ENCODE measurements at places on chromosomes 12 and 14.
A peak's percentile ranks its signal among the peaks of the same experiment; 100 is the strongest.

GRCh38 chr14:99391671-99392070 is 89.0 kb downstream of the SETD3 start:
- DNase-seq = no peak

- DNase-seq = no peak
These were observed 23.4 kb downstream of the CLEC2D start for GRCh38 chr12:9692909-9693308.

DNA sequence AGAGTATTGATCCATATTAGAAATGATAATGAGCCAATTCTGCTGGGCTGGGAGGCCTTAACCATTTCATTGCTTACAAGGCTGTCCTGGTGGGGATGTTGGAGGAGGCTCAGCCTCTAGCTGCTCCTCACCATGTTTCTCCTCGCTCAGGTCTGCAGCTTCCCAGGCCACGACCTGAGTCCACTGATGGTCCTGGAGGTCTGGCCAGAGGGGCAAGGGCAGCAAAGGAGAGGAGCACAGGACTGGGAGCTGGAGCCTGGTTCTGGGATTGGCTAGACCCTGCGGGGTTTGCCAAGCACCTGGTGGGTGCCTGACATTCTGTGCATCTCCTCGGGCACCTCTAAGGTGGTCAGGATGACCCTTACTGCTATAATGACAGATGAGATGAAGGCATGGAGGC is 92.6 kb downstream of the KIF26A start:
- no peak for DNase-seq

- DNase-seq = peak; percentile 8
These were observed 276.5 kb downstream of the PAWR start for GRCh38 chr12:79414252-79414651.

DNA sequence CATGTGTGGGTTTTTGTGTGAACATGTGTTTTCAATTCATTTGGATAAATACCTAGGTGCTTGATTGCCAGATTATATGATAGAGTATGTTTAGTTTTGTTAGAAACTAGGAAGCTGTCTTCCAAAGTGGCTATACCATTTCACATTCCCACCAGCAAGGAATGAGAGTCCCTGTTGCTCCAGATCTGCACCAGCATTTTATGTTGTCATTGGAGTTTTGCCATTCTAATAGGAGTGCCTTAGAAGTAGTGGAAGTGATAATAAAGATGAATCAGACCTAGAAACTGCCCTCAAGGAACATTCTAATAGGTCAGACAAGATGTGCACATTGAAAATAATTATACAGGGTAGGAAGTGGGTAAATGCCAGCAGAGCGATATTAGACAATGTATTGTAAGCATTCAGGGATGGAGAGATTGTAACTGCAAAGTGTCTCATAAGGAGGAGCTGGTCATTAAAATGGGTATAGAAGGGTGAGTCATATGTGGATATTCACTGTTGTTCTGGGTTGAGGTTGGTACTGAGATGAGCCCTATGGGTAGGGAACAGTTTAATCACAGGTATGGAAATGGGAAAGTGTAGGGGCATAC is 71.4 kb downstream of the MNAT1 start:
- no peak for DNase-seq

DNA sequence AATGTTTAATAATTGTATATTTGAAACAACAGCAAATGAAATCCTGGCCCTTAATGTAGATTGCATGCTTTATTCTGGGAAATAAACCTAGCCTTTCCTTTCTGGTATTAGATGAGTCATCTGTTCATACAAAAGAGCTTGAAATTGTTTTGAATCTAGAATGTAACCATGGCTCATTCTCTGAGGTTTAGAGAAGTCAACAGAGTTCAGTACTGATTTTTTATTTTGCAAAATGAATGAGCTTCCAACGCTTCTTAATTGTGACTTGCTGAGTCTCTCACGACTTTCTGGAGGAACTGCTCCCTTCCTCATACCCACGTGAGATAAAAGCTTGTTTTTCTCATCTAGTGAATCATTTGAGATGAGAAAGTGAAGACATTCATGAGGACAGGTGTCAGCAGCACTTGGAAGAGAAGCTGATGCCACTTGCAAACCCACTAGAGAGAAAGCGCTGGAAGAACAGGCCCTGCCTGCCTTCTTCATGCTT is 509.6 kb downstream of the VRK1 start:
- no peak for DNase-seq

DNA sequence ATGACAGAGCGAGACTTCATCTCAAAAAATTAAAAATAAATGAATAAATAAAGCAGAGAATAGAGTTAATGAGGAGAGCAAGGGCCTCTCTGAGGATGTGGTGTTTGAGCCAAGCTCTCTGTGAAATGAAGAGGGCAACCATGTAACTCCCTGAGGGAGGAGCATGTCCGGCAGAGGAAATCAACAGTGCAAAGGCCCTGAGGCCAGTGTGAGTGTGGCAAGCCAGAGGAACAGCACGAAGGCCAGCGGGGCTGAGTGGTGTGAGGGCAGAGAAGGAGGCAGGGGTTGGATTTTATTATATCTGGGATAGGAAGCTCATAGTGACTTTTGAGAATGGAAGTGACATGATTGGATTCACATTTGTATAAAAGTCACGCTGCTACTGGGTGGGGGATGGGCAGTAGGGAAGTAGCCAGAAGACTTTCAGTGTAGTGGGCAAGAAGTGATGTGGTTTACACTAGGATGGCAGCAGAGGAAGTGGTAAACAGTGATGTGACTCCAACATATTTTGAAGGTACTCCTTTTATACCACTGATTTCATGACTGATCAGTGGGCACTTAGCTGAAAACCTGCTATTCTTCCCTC is 10.3 kb upstream of the LRP1-AS start:
- DNase-seq = no peak

DNA sequence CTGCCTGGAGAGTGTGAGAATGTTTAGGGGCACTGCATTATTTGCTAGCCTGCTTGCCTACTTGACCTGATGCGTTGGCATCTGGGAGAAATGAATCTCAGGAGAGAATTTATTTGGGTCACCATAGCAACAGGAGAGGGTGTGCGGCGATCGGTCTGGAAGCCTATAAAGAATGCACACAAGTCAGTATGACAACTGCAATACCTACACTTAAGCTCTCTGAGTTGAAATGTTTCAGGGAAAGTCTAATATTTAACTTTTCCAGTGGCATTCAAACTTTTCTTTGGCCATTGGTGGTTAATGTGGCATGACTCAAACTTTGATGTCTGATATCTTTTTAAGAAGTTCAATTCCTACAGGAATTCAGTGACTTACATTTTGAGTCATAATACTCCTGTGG is 205.1 kb downstream of the NEDD1 start:
- no peak for DNase-seq

DNA sequence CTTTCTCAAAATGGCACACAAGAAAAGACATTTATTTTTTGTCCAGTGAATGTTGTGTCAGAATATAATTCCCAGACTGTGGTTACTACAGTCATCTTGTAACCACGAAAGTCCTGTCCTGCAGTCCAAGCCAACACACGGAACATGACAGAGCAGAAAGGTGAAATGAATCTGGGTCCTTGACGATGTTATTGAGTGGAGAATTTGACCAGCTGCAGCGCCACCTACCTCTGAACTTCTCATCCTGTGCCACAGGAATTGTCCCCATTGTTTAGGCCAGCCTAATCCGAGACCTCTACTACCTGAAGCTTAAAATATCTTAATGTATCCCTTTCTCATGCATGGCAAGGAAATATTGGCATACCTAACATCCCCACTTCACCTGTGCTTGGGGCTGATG is 64.1 kb upstream of the OTX2 start:
- DNase-seq = peak; percentile 64

- DNase-seq = no peak
These were observed 101.9 kb downstream of the TMTC3 start for GRCh38 chr12:88243982-88244381.

GRCh38 chr12:91172096-91172495 is 10.5 kb downstream of the DCN start:
- no peak for DNase-seq

- no peak for DNase-seq
These were observed 32.1 kb downstream of the BAZ1A start for GRCh38 chr14:34843011-34843554.

DNA sequence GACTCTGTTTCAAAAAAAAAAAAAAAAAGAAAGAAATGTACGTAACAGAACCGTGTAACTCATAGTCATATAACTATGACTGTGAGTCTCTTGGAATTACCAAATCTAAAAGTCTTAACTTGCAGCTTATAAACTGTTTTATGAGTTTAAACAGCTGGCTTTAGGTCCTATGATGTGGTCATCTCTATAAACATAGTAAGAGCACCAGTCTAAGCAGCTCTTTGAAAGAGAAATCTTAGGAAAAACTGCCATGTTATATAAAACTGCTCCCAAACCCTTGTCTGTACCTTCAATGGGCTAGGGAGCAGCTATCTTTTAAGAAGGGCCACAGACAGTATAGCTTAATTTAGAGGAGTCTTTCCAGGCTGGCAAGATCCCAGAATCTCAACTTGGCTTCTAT is 115.5 kb upstream of the AEBP2 start:
- no peak for DNase-seq

- peak; percentile 27 for DNase-seq
These were observed 357 bp downstream of the HOMEZ start for GRCh38 chr14:23285530-23286019.

DNA sequence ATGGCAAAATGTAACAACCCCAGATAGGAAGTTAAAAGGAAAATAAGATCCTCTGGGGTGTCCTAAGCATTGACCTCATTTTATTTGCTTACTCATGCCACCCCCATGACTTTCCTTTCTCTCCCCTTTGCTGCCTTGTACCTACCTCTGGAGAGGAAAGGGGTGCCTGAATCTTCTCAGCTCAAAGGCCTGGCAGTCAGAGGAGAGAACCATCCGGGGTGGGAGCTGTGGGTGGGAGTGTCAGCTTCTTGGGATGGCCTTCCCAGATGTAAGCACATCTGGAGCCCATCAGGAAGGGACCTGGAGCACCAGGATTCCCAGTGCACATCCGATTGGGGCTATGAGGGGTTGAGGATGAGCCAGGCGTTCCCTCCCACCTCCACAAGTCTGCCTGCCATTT is 5.2 kb upstream of the ITGA5 start:
- DNase-seq = no peak

DNA sequence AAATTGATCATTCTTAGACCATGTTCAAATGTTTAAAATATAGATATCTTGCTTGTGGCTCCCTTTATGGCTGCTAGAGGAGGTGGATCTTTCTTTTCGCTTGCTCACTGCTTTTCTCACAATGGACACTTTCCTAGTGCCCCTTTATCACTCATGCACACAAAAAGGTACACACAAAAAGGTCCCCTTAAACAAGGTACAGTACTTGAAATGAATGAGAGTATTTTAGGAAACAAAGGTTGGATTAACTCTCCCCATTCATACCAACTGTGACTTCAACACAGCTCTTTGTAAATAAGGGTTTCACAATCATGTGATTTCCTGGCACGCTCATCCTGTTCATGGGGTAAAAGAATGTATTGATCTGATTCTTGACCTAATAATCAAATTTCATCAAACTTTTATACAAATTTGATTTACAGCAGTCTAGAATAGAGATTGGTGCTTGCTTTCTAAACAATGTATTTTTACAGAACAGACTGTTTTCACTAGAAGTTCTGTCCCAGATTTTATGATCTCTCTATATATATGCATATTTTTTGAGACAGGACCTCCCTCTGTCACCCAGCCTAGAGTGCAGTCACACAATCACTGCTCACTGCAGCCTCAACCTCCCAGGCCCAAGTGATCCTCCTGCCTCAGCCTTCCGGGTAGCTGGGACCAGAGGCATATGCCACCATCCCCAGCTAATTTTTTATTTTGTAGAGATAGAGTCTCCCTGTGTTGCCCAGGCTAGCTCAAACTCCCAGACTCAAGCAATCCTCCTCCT is 34.4 kb upstream of the EPS8 start:
- DNase-seq = no peak

DNA sequence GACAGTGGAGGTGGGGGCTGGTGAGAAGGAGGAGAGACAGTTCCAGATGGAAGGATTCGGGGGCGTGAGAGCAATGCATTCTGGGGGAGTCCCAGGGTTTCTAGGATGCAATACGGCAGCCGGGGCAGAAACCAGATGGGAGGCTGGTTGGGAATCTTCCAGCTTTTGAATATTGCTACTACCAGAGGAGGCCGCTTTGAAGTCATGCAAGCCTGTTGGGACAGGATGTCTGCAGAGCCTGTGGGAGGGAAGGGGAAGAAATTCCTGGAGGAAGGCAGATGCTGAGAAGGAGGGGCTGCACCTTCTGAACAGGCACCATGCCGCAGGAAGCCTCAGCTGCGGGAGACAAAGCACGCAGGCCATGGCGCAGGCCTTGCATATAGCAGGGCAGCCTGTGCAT is 105.4 kb downstream of the APAF1 start:
- peak; percentile 39 for DNase-seq

DNA sequence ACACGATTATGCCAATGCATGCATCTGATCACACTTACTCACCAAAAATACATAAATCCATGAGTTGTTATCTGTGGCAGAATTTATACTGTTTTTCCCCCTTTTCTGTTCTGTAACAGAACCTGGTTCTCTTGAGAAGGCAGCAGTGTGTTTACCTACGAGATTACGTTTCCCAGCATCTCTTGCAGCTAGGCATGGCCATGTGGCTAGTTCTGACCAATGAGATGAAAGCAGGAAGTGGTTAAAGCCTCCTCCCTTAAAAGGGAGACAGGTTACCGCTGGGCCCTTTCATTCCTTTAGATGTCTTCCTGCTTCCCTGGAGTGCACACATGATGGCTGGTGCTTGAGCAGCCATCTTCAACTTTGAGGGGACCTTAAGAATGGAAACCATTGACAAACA is 11.7 kb upstream of the ASPG start:
- no peak for DNase-seq

DNA sequence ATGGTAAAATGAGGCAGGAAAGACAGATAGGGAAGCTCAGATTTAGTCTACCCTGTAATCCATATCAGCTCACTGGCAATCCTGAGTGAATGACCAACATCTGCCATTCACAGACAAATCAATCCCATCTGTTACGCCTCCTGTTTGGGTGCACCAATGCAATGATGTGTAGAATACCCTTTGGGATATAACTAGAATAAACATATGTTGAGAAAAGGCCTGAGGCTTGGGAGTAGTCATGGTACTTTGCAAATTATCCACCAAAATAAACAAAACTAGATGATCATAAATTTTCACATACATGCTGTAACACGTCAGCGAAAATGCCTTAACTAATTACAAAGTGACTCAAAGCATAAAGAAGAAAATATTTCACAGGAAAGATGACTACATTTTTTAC is 78.8 kb downstream of the KCNC2 start:
- DNase-seq = no peak

GRCh38 chr12:98725476-98726247 is 80.6 kb downstream of the APAF1 start:
- peak; percentile 45 for DNase-seq

- DNase-seq = no peak
These were observed 16.0 kb upstream of the LUM start for GRCh38 chr12:91127306-91127705.

GRCh38 chr12:30417697-30418231 is 277.9 kb downstream of the IPO8 start:
- DNase-seq = no peak

- DNase-seq = no peak
These were observed 3.4 kb downstream of the RHOF start for GRCh38 chr12:121789800-121790728.

- no peak for DNase-seq
These were observed 688 bp upstream of the NECAP1 start for GRCh38 chr12:8081251-8081920.

GRCh38 chr12:5489760-5490406 is 58.0 kb downstream of the NTF3 start:
- no peak for DNase-seq

All from ELF-1 (cell line).